Mammary epithelial cell (primary cell): ENCODE measurements at places on chromosomes 5 and 9.

DNA sequence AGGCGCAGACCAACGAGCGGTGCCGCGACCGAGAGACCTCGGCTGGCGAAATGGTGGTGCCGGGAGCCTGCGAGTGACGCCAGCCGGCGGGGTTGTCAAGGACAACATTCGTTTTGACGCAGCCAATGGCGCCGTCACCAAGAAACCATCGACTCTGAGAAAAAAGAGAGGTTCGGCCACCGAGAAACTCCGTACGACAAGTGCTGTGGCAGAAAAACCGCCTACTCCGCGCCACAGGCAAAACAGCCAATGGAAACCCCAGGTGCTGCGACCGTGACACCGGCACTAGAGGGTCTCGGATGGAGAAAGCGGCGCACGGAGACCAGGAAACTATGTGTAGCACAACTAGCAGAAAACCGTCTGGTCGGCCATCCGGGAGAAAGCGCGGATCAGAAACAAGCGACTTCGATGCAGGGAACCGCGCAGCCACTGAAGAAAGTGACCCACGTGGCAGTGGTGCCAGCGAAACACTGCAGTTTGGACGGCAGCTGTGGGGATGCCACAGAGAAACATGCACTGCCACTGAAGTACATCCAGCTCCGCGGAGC is 88.8 kb downstream of the ANXA2R start:
- no peak for DNase-seq

DNA sequence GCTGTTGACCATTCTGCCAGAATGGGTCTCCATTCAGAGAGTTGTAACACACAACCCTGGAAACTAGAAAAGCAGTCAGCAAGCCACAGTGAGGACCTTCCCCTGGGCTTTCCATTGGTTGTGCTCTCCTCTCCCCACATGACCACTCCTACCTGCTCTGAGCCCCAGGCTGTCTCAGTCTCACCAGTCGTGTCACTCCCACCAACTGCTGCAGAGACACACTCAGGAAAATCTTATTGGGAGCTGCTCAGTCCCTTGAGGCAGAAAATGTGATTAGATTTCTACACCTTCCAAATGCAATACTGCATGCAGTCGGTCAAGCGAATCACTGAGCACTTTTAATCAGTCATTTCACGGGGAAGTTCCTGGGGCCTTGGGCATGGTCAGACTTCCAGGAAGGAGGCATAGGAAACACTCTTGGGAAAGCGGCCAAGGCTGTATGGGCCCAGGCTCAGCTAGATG is 284.2 kb upstream of the NMUR2 start:
- DNase-seq, result peak; percentile 25

- DNase-seq, result no peak
Observed at GRCh38 chr5:168076561-168076991, 214.9 kb upstream of the WWC1 start.

DNA sequence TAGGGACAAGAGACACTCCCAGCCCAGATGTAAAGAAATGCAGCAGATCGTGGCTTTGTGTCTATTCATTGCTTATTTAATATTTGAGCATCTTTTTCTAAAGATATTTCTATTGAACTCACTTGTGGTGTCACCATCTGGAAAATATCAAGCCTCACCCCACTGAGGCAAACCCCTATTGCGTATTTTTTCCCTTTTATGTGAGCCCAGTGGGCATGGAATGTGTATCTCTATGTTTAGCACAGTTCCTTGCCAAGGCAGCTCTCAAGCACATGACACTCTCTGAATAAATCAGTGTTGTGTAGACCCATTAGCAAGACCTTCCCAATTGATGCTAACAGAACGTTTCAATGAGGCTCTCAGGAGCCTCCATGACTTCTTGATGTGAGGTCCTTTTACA is 81.6 kb downstream of the TMEM174 start:
- no peak for DNase-seq

GRCh38 chr5:56814963-56815657 is at the start of gene MAP3K1:
TSS of gene MAP3K1 (plus strand) at chr5:56815549. CDS start at chr5:56815574, 25 bp downstream.
- peak; percentile 80 for DNase-seq

GRCh38 chr5:176609724-176610434 is at the start of gene GPRIN1:
TSS of gene GPRIN1 (minus strand) at chr5:176610156. CDS start at chr5:176599834, 10,322 bp downstream.
- DNase-seq, result peak; percentile 40

DNA sequence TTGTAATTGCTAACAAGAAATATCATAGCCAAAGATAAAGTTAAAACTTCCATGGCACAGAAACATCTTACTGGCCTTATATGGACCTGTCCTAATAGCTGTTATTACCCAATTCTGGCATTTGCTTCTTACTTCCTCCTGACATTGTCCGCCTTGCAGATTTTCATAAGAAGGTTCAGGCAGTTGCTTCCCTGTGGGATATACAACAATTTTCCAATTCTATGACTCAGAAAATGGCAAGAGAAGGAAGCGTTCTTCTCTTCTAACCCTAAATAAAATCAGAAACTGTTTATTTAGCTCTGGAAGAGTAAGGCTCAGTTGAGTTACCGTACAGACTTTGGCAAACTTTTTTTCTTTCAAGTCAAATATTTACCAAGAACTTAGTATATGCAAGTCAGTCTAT is 1.7 kb downstream of the PRKAA1 start:
- peak; percentile 1 for DNase-seq

- DNase-seq, result peak; percentile 71
Observed at GRCh38 chr5:32233696-32234447, 59.8 kb upstream of the GOLPH3 start.

- DNase-seq, result no peak
Observed at GRCh38 chr9:116411506-116411905, 257.9 kb downstream of the PAPPA start.

DNA sequence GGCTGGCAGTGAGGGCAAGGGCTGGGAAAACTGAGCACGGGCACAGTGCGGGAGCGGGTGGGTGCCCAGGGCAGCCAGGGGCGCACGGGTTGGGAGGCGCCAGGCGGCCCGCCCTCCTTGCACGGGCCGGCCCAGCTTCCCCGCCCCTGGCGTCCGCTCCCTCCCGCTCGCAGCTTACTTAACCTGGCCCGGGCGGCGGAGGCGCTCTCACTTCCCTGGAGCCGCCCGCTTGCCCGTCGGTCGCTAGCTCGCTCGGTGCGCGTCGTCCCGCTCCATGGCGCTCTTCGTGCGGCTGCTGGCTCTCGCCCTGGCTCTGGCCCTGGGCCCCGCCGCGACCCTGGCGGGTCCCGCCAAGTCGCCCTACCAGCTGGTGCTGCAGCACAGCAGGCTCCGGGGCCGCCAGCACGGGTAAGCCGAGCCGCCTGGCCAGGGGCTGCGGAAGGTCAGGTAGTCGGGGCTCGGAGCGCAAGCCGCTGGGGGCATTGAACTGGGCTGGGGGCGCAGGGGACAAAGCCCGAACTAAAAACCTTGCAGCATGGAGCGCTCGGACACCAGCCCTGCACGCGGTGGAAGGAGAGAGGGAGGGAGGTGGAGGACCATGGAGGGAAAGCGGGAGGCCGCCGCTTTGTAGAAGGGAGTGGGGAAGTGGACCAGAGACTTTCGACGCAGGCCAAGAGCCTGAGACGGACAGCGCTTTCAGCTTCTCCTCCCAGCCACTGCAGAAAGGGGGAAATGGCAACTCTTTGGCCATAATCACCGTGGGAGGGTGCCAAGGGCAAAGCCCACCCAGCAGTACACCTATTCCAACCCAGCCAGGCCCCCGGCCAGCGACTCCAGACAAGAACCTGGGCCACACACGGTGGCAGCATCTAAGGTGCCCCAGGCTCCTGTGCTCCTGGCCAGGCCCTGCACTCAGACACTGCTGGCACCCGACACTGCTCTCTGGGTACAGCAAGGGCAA is at the start of gene TGFBI:
Gene TGFBI (plus strand): TSS at position 207 of the 961 bp plus-strand sequence. CDS start 68 bp downstream, at position 275.
- DNase-seq, result peak; percentile 68

- DNase-seq, result peak; percentile 33
Observed at GRCh38 chr5:137114529-137114928, 384.6 kb downstream of the SPOCK1 start.

DNA sequence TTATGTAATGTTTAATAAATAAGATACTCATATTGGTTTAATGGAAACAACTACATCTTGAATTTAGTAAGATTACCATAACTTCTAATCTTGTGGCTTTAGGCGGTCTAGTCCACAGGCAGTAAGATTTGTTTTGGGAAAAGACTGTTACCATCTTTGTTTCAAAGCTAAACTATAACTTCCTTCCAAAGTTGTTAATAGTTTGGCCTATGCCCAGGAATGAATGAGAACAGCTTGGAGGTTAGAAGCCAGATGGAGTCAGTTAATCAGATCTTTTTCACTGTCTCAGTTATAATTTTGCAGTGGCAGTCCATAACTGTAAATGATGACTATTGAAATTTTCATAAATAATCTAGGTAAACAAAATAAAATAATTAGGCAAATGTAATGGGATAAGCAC is 241.8 kb upstream of the KLF9 start:
- no peak for DNase-seq

DNA sequence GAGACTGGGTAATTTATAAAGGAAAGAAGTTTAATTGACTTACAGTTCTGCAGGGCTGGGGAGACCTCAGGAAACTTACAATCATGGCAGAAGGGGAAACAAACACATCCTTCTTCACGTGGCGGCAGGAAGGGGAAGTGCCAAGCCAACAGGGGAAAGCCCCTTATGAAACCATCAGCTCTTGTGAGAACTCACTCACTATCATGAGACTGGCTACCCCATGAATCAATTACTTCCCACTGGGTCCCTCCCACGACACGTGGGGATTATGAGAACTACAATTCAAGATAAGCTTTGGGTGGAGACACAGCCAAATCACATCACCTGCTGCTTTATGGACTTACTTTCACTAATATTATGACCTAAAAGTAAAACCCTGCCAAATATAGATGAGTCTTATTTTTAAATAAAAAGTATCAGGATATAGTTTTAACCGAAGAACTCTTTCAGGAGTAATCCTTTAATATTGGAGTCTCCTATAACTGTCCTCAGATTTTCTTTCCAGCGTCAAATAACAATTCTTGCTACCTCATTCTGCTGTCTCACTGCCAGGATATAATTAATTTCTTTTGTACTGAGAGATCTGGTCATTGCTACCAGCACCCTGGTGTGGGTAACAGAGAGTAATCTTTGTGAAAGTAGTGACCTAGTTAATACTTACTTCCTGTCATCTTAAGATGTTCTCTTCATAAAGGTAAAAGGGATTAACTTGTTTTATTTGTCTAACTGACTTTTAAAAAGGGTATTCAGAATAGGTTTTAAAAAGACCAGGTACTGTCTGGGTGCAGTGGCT is 68.6 kb downstream of the NLN start:
- DNase-seq, result peak; percentile 5

DNA sequence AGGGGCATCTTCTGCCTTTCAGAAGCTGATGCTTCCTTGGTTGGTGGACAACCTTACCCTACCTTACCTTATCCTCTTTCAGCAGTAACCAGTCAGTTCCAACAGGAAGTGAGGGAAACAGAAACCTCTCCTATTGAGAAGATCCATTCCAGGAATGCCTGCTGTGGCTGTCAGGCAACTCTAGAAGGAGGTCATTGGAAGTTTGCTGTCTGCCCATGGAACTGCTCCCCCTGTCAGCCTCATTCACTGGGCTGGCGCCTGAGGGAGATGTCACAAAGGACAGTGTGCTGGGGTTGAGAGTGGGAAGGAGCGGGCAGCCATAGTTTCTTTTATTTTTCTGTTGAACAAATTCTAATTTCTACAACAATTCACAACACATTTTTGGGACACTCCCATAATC is 54.7 kb downstream of the IRX1 start:
- DNase-seq, result no peak

DNA sequence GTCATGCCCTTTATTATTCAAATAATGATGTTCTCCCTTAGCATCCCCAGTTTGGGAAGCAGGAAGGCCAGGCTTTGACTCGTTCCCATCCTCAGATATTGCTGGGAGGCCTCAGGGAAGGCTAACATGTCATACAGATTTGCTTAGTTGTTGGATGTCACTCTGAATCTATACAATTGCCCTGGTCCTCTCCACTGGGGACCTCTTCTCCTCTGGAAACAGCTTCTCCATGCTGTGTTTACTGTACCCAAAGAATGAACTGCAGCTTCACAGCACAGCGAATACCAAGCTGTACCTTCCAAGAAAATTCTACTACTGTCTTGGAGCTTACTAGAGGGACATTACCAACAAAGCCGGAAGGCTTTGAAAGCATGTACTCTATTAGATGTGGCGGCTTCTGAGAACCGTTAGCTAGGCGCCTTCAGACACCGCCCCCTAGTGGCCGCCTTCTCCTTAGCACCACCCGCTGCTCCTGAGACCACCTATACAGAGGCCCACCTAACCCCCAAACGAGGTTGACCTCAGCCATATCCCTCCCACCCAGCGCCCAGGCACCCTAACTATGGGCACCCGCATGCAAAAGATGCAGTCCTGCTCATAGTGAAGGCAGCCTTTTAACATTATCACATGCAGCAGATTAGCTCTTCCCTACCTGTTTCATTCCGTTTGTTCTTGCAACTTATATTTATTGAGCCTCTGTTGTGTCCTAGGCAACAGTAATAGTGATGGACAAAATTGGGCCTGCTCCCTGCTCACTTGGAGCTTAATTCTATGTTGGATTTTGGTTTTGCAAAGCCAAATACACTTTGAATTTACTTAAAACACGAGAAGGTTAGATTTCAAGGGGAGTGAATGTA is 34.9 kb upstream of the FOXI1 start:
- DNase-seq, result peak; percentile 9

DNA sequence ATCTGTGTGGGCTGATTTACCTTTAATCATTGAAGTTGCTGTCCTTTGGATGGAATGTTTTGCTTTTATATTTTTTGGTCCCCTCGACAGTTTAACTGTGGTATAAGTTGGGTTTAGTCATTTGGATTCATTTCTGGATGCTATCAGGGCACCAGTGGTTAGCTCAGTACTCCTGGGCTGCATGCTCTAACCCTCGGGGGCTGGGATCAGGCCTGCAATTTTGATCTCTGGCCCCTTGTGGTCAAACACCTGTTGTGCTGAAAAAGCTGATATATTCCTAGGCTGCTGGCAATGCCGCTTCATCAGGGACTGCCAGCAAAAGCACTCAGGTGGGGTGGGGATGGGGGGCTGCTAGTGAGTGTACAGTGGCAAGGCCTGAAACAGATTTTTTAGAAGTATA is 440.4 kb upstream of the RIOK2 start:
- no peak for DNase-seq

GRCh38 chr5:171312129-171312974 is 3.3 kb downstream of the TLX3 start:
- DNase-seq, result no peak

DNA sequence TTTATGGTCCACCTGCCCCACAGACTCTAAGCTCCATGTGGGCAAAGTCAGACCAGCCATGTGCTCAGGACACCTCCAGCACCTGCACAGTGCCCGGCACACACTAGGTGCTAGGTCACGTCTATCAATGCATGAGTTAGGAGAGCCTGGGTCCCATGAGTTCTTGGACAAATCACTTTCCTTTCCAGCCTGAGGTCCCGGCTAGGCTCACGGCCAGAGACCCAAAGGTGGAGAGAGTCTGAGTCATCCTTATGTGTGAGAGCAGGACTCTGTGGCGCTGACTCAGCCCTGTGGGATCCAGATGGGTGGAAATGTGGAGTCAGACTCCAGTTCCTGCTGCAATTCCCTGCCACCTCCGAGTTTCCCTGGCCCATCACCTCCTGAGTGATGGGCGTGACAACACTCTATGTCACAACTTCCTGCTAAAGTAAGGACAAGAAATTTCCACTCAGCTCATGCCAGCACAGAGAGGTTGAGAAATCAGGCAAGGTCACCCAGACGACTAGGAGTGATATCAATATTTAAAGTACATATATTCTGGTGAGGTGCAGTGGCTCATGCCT is 2.5 kb upstream of the ST6GALNAC4 start:
- peak; percentile 99 for DNase-seq
